HL-60 (cell line): ENCODE measurements at places on chromosomes 3 and 15.

GRCh38 chr3:6743067-6743720 lies 117.7 kb upstream of the GRM7 start:
- DNase-seq = no peak

DNA sequence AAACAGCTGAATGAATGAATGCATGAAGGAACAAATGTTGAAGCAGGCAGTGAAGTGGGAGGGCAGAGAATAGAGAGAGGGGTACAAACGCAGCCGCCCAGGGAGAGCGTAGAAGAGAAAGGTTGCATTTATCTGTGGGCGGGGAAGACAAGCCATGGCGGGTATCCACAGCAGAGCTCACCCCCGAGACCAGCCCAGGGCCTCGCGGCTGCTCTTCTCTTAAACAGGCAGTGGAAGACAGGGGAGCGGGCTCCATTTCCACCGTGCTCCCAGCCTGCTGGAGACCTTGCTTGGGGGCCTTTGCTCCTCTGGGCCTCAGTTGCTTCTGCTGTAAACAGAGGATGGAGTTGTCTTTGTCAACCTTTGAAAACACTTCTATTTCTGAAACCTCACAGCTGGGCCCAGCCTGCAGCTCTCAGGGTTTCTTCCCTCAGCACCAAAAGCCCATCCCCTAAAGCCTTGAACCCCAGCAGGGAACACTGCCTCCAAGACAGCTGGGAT lies 259.5 kb downstream of the UACA start:
- DNase-seq = no peak

DNA sequence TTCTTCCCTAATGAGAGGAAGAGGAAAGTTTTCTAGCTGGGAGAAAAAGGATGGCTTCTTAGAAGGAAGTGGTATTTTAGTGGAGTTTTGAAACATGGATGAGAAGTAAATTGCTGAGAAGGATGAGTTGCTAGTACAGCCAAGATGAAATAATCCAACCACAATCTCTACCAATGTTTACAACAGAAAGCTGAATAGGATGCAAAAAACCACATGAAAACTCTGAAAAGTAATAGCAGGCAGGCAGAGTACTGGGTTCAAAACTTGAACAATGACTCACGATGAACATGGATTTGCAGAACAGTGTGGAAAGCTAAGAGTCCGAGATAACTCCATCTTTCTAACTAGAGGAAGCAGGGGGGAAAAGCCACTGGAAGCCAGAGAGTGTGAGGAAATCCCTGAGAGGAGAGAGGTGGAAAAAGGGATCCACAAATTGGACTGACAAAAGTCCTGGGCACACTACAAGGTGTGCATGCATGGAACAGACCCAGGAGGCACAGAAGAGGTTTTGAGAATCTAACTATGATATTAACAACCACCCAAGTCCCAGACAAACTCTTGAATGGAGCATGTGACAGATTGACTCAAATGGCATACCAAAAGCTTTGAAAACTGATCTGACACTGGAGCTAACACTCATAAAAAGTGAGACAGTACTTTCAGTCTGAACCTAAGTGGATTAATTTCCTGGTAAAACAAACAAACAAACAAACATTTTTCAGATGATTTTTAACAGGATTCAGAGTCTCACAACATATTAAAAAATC lies 76.7 kb downstream of the ST6GAL1 start:
- peak; percentile 36 for DNase-seq

DNA sequence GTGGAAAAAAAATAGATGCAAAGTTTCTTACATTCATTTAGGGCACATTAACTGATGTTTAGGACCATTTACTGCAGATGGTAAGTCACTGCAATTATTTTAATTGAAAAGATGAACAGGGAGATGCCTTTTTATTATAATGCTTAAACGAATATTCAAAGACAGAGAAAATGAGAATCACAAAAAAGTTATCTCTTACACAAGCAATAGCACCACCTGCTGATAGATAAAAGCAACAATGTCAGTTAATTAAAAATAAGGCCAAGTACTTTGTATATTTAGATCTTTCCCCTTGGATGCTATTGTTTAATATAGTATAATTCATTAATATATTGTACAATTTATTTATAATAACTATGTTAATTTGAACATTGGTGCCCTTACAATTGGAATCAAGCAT lies 55.9 kb downstream of the IFT80 start:
- peak; percentile 1 for DNase-seq

DNA sequence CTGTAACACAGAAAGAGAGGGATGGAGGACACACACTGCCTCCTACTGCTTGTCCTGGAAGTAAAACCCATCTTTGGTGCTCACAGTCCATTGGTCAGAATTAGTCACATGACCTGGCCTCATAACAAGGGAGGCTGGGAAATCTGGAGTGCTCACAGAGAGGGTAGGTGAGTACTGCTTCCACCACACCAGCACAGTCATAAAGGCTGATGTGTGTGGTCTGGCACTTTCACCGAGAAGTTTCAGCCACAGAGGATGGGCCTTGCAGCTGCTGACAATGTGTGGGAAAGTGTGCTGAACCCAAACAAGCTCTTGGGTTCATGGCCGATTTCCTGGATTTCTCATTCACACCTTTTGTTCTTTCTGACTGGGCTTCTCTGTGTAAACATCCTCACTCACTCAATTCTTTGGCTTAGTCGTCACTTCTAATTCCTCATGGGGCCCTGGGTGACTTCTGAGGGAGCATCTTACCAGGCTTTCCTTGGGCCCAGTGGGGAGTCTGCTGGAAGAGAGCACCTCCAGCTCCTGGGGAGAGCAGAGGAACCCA lies 100.7 kb downstream of the ASB7 start:
- peak; percentile 4 for DNase-seq
